ENCODE measurements at places on chromosomes 4 and X.

GRCh38 chr4:41009411-41009810 is 204.9 kb downstream of the APBB2 start:
- peak; percentile 55 for DNase-seq

DNA sequence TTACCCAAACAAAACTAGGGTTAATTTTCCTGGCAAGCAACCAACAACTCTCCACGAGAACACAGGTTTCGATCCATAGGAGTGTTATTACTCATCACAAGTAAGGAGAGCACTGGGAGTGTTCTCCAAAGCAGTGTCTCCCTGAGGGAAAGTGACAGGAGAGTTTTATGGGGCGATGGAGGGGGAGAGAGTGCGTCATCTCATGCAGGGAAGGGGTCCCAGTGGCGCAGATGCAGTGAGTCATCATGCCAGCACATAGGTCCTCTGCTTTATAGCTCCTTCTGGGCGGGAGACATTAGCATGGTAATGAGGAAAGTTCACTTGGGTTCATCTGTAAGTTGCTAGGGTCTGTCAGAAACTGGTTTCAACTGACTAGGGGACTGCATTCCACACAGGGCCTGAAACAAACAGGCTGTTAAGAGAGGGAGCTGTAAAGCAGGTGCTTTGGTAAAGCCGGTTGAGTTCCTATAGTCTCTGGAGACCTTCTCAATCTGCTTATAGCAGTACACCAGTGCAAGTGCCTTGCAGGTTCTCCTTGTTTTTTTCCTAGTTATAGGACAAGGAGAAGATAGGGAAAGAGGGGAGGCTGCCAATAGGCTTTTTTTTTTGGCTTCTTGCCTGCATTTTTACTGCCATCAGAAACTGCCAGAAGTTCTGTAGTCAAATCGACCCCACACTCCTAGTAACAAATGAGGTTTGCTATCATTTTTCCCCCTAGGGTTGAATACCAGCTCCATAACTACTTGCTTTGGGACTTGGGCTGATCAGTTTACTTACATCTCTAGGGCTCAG is 12.8 kb upstream of the BOD1L1 start:
- no peak for DNase-seq

GRCh38 chrX:150958177-150958576 is 25.0 kb upstream of the HMGB3 start:
- no peak for DNase-seq

DNA sequence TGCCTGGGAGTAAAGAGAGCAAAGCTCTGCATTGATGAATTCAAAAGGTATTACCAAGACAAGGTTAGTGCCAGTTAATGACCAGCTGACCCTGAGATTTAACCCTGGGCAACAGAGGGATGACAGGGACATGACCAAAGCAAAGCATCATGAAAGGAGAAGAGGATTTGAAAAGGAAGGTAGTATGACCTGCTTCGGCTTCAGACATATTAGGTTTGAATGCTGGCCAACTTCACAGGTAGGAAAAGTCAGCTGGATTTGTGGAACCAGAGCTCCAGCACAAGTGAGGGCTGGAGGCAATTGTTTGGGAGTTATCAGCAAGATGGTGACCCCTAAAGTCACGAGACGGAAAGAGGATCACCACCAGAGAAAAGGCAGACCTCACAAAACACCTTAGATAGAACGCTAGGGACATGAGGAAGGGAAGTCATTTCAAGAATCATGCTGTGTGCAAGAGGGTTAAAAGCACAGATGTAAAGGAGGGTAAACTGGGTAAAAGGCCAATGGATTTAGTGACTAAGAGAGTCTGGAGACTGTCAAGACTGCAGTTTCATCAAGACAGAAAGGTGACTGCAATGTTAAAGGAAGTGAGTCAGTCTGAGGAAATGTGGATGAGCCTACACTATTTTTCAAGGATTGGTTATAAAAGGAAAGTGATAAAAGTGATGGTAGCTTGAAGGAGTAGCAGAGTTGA is 45.6 kb downstream of the SH3RF1 start:
- DNase-seq, result no peak

GRCh38 chrX:120549483-120550452 is 11.0 kb downstream of the CUL4B start:
- no peak for DNase-seq

DNA sequence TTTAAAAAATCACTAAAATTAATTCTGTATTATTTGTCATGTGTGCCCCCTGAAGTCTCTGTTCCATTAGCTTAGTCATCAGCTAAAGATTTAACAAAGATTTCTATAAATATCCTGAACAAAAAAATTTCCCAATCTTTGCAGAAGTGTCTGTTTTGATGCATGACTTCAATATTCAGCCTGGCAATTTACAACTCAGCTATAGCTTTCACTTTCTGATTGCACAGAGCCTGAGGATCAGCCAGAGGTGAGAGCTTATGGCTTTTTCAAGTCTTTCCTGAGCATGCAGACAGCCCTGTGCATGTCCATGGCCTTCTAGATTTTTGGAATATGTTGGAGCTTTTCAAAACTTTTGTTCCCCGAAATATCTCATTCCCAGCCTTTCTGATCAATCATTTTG is 420.1 kb downstream of the ZNF674 start:
- no peak for DNase-seq

DNA sequence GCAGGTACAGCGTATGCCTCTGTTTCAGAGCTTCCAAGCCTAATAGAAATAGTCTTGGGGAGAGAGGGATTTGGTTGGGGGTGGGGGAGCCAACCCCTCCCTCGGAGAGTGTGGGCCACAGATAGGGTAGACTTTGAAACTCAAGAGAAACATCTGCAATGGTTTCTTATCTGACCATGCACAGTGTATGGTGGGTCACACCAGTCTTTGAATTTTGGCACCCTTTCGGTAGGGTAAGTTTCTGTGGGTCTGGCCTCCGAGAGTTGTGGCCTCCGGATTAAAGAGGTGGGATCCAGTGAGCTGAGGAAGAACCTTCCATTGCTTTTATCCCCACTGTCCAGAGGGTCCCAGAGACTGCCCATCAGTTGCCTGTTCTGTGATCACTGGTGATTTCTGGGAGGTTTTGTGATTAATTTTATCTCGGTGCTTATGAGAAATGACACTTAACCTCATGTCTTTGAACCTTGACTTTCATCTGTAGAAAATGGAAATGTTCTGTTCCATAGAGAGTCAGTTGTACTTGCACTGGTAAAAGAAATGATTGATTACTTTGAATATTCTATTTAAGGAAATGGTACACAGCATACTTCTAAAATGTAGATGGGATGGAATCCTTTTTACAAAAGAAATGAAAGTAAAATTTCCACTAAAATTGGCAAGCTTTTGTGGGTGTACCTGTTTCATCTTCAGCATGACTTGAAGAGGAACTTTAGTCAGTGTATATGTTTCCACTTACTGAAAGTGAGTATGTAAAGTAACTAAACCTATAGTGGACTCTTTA is 62.7 kb downstream of the TMEM131L start:
- DNase-seq, result no peak

GRCh38 chr4:163694385-163694784 is 199.9 kb downstream of the TMA16 start:
- no peak for DNase-seq

- DNase-seq, result no peak
Measured at GRCh38 chr4:89296399-89296798, 11.2 kb downstream of the GPRIN3 start.

DNA sequence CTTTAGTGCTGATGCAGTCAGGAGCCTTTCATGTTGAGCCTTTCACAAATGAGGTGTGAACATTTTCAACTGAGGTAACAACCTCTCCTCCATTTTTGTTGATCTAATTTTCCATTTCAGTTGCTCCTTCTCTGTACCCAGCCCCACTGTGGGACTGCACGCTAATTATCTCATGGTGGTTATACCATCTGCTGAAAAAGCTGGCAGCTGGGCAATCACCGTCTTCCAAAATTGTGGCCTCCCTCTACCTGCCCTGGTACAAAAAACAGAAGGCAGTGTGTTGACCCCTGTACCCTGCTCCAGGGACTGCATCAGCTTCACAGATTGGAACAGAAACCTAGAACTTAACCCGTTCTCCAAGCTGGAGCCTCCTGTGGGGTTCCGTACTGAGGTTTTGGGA is 72.4 kb upstream of the LONRF3 start:
- no peak for DNase-seq

DNA sequence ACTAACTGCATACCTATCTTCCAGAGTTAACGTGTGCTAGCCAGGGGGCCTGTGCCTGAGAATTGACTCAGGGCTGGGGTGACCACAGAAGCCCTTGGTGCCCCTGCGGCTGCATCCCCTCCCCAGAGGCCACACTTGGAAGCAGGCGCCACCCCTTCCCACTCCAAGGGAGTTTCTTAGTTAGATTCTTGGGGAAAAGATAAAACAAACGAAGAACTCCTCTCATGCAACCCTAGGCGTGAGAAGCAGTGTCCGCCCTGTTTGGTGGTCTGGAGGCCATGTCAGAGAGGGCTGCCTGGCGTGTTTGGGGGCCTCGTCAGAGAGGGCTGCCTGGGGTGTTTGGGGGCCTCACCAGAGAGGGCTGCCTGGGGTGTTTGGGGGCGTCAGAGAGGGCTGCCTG is 50.3 kb upstream of the HGFAC start:
- no peak for DNase-seq

DNA sequence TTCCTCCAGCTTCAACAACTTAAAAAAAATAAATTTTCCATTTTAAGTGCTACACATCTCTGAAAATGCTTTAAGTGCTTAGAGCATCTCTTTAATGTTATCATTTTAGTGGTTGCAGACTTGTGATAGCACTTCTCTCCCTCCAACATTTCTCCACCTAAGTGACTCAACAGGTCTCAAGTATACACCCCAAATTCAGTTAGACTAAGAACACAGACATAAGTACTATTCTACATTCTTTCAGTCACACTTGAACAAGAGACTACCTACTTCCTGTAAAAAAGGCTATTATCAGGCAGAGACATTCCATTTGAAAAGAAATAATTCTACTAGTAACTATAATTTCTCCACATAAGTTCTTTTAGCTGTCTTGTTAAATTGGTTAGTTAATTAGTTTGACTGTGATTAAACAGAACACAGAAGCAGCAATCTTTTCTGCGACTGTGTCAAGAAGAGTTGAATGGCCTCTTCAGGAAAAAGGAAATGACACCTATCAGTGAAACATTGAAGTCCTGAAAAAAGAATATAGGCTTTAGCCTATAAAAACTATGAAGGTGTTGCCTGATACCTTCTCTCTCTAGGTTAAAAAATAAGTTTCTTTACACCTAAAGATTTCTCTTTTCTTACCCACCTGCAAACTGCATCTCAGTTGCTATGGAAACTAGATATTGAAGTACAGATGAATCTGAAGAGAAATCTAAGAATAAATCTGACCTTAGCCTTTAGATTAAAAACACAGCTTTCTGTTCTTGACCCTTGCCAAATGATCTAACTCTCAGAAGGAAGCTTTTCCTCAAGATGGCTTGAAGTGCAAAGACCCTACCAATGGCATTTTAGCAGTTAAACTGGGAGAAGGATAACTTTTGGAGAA is 18.0 kb downstream of the NAF1 start:
- DNase-seq, result no peak

DNA sequence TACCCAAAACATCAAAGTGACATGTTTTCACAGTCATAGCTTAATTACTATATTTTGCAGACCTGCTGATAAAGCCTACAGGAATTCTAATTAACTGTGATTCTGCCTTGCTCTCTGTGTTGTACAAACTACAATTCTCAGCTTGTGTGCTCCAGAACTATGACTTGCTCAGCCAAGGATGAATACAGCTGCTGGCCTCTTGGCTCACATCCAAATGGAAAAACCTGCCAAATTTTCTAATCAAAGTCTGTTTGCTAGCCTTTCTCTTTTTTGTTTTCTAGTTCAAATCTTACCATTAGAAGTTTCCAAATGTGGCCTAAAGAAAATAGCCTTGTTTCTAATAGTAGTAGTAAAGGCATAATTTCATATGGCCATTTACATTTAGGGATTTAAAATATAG is 1176.8 kb downstream of the FAM133A start:
- peak; percentile 50 for DNase-seq

GRCh38 chr4:40178672-40179071 is 18.2 kb upstream of the RHOH start:
- no peak for DNase-seq
